ENCODE measurements at places on chromosomes 3 and 15.

- DNase-seq, result no peak
Observed at GRCh38 chr15:60400944-60401343, 3.2 kb upstream of the ANXA2 start.

DNA sequence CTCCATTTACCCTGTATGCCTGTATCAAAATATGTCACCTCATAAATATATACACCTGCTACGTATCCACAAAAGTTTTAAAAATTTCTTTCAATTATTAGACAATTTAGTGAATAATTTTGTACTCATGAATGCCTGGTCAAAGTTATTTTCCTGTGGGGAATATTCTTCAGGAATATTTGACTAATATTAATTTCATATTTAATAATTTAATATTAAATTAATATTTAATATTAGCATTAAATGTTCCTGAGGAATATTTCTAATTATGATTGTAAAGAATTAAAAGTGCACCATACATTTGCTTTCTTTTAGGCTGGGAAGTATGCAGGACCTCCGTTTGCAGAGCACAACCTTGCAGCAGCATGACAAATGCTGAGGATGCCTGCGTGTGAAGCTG is 422.7 kb downstream of the C3orf38 start:
- DNase-seq, result no peak

- no peak for DNase-seq
Observed at GRCh38 chr3:167450675-167451074, 23.2 kb downstream of the SERPINI2 start.

DNA sequence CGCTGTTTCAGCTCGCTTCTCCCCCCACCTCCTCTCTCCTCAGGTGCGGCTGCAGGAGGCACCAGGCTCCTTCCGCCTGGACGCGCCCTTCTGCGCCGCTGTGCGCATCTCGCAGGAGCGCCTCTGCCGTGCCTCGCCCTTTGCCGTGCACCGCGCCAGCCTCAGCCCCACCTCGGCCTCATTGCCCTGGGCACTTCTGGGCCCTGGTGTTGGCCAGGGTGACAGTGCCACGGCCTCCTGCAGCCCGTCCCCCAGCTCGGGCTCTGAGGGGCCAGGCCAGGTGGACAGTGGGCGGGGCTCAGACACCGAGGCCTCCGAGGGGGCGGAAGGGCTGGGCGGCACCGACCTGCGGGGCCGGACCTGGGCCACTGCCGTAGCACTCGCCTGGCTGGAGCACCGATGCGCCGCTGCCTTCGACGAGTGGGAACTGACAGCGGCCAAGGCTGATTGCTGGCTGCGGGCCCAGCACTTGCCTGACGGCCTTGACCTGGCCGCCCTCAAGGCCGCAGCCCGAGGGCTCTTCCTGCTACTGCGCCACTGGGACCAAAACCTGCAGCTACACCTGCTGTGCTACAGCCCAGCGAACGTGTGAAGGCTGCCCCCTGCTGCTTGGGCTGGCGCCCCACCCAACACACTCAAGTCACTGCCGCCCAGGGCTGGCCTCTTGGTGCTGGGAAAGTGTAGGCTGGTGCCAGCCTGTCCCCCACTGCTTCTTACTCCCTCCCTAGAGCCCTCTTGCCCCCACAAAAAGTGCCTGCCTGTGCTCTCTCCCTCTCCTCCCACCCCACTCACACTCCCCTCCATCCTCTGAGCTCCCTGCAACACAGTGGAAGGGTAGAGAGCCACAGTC is 7.1 kb downstream of the ALG3 start:
- DNase-seq, result no peak

DNA sequence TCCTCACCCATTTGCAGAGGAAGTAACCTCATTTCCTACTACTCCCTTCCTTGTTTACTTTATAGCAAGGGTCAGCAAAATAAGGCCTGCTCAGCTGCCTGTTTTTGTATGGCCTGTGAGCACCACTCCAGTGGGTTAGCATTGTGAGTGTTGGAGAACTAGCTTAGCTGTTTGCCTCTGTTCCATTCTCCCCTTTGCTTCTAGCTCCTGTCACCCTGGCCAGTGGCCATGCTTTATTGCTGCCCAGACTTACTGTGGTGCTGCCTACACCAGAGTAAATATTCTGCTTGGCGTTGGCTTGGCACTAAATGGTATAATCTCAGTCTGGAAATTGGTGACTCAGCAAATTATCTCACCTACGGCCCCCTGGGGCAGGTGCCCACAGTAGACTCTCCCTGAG is 8.8 kb downstream of the PDCD6IP start:
- no peak for DNase-seq

DNA sequence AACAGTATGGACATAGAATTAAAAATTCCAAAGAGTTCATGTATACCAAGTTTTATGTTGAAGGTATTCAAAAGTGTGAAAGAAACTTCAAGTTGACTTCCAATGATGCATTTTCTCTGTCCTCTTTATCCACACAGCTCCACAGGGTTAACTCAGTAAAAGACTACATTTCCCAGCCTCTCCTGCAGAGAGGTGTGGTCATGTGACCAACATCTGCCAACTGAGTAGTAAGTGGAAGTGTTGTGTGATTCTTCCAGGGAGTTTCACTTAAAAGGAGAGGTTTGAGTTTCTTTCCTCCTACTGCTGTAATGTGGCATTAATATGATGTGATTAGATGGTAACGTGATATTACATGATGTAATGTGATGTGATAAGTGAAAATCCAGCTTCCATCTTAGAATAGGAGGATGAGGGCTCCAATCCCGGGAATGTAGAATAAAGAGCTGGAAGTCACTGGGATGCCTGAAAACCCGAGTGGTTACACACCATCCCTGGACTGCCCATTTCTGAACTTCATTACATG is 280.6 kb downstream of the ARRDC4 start:
- no peak for DNase-seq

GRCh38 chr15:81209635-81210034 is 13.0 kb downstream of the IL16 start:
- no peak for DNase-seq

DNA sequence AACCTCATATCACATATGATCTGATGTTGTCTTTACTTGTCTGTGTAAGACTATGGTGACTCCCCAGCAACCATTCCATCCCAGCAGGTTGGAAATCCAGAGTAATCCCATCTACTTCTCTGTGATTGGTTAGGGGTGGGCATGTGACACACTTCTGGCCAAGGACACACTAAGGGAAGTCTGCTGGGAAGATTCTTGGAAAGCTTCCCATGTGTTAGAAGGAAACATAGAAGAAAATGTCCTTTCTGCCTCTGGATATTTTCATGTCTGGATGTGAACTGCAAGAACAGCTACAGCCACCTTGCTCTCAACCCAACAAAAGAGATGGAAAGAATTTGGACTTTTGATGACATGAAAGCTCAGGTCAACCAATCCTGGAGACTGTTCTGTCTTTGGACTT is 2.6 kb upstream of the UBE2Q2 start:
- DNase-seq, result no peak

DNA sequence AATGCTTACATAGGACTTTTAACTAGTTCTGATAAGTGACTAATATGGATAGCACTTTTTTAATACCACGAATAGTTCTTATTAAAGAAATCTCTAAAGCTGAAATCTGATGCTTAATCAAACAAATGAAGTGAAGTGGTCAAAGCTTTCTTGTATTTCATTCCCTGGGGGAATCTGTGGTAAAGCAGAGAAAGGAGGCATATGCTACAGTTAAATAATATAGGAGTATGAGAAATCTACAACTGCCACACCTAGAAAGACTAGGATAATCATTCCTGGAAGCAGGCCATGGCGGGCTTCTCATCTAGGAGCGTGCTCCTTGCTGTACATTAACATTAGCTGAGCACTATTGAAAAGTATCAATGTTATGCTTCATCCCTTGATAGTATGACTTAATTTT is 835.7 kb downstream of the OTOL1 start:
- DNase-seq, result no peak

Measured in activated T-cell treated with anti-CD3 and anti-CD28 coated beads for 24 hours (primary cell).